PC-9 (cell line): ENCODE measurements at places on chromosomes 7 and 10. TPM values are rescaled to one million over a fixed set of nuclear protein-coding genes. Genes with fewer than 3 reads are reported as not detected.

DNA sequence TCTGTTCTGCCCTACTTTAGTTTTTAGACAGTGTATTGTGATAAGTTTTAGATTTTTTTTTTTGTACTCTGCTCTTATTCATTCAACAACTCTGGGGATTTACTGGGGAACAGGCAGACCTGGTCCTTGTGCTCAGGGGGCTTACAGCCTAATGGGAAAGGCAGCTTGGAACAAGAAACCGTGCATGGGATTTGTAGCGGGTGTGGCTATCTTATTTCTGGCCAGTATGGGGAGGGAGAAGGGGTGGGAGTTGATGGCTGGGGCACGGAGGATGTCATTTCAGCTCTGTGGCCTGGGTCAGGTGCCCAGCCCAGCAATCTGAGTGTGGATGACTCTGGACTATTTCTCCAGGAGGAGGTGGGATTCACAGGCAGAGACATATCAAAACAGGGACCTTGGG, 47.0 kb downstream of the GRK5 start:
- no peak for DNase-seq

- no peak for DNase-seq
These were observed 87.8 kb upstream of the DYNC1I1 start for GRCh38 chr7:95684505-95684904.

- peak; percentile 77 for DNase-seq
These were observed 169.2 kb downstream of the SEMA3A start for GRCh38 chr7:84025332-84025927.

DNA sequence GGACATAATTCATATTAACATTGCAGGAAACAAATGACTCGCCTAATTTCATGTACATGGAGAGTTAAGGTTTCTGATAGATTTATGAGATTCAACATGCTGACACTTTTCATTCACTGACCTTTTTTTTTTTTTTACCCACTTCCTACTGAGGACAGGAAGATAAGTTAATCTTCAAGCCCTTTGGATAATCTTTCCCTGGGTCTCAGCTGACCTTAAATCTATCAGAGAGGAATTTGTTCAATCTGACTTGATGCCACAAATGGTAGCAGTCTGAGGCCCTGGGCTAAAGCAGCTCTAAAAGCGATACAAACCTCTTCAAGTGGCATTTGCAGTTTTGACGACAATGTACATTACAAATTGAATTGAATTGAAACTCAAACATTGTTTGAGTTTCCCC, 493.3 kb upstream of the SORCS1 start:
- DNase-seq, result no peak

GRCh38 chr10:120508966-120509365, 51.9 kb downstream of the PLPP4 start:
- DNase-seq, result no peak

DNA sequence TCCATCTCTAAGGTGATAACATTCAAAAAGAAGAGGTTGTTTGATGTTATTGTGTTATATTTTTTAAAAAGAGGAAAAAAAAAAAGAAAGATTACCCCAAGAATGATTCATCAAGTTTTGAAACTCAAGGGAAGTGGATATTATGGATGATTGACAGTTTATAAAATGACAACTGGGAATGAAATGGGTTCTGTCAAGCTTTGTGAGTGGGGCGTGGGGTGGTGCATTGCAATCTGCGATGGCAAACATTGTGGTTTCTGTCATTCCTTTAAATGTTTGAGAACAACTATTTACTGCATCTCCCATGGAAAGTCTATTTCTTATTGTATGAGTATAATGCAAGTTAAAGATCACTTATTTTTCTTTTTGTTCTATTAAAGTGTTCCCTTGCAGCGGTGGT, 297.0 kb downstream of the CCDC3 start:
- DNase-seq, result peak; percentile 79

DNA sequence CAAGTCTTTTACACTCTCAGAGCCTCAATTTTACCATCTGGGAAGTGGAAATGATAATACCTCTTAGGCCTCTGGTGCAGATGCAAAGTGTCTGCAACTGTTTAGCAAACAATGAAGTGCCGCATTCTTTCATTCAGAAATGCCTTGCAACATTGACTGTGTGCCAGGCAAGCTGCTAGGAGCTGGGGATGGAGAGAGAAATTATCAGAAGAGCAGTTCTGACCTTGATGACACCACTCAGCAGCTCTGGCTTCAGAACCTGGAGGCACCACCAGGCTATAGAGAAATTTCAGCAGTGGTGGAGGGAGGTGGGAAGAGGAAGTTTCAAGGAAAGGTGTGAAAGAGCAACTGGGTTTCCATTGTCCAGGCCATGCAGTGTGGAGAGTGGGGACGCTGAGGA, 78.1 kb upstream of the HABP2 start:
- DNase-seq, result no peak

DNA sequence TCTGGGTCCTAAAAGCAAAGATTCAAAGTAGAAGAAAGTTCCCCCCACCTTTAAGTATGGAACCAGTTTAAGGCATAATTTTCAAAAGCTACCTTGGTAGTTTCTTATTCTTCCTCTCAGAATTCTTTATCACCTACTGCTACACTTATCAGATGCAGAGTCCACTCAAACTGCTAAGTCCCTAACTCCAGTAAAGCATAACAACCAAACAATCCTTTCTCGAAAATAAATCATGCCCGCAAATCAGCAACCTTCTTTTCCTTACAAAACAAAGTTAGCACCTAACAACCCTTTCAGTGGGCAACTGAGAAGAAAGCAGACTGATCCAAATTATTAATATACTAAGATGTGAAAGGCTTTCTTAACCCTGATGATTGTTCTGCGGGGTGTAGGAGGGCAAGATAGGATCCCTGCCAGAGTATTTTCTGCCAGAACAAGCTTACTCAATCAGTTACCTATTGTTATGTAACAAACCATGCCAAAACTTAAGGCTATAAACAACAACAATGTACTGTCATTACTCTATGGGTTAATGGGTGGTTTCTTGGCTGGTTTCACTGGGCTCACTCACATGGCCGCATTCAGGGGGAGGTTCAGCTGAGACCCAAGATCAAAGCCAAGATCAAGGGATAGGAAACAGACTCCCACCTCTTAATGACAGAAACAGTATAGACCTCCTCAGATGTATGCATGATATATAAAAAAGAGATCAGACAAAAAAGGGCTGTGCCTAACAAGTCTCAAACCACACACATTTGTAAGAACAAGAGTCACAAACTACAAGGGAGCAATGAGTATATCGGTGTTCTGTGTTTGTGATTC, 42.0 kb downstream of the CCDC6 start:
- no peak for DNase-seq

The ALOX5 gene
- total RNA-seq, result 66.5 and 86.8 TPM in 2 replicates

The LRRC61 gene
- 34.8 and 42.3 TPM in 2 replicates for total RNA-seq

The ABCB4 gene
- total RNA-seq, result not detected in 2 replicates

The PON2 gene
- 45.8 and 50.3 TPM in 2 replicates for total RNA-seq

The TBX20 gene
- total RNA-seq, result 1.1 and 1.7 TPM in 2 replicates

The CHN2 gene
- not detected in 2 replicates for total RNA-seq

The OGDHL gene
- total RNA-seq, result not detected in 2 replicates

The EBF3 gene
- total RNA-seq, result not detected in 2 replicates
